Activated T-helper 1 cell treated with anti-CD3 and anti-CD28 coated beads, Interleukin-12 subunit alpha, Interleukin-12 subunit beta, Interleukin-2, Interleukin-4 antibody, amounts not matched to agents 30 ng/mL and 10 ng/mL and 1 ng/mL, durations not matched to agents 14 hours and 24 hours and 36 hours (primary cell): ENCODE measurements at places on chromosomes 1 and 21.

- no peak for DNase-seq
Observed at GRCh38 chr1:48610628-48611542, 138.9 kb upstream of the SPATA6 start.

DNA sequence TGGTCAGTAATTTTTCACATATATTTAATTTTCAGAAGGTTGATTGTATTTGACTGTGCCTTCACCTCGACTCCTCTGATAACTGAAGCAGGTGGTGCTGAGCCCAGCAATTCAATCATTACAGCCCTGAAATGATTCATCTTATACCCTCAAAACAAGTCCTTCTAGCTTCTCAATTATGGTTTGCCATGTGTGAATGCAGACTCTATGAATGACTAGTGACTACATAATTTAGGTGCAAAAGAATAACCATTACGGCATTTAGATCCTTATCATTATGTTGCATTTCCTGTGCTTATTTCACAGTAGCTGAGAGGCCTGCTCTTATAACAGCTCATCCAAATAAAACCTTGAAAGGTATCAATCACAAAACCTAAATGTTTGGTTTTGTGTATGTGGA is 54.0 kb upstream of the COL11A1 start:
- DNase-seq = no peak

- no peak for DNase-seq
Observed at GRCh38 chr1:62516600-62516999, 79.8 kb downstream of the USP1 start.

GRCh38 chr1:22318279-22318981 is 133.2 kb upstream of the ZBTB40 start:
- DNase-seq = no peak

GRCh38 chr1:77401384-77401783 is 119.6 kb downstream of the AK5 start:
- no peak for DNase-seq

- no peak for DNase-seq
Observed at GRCh38 chr1:52955129-52955970, 28.3 kb downstream of the SCP2 start.

DNA sequence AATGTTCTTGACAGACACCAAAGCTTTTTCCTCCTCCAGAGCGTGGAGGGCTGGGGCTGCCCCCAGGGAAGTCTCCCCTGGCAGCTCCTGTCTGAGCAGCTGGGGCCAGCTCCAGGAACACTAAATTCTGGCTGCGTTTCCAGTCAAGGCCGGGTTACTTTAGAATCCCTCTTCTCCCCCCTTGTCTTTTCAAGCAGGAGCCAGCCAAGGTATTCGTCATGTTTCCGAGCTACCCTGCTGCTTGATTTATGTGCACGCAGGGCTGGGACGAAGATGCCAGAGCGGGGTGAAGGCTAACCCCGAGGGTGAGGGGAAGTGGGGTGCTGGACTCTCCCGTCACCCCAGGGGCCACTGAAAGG is 68.1 kb upstream of the ANGPTL1 start:
- no peak for DNase-seq

GRCh38 chr1:158942490-158942889 is 11.1 kb downstream of the PYHIN1 start:
- DNase-seq = no peak

DNA sequence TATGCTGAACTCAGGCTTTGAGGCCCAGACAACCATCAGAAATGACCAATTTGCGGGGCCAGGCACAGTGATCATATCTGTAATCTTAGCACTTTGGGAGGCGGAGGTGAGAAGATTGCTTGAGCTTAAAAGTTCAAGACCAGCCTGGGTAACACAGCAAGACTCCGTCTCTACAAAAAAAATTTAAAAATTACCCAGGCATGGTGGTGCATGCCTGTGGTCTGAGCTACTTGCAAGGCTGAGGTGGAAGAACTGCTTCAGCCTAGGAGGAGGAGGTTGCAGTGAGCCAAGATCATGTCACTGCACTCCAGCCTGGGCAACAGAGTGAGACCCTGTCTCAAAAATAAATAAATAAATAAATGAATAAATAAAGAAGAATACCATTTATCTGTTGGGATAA is 156.5 kb downstream of the EIF4G3 start:
- DNase-seq = no peak

DNA sequence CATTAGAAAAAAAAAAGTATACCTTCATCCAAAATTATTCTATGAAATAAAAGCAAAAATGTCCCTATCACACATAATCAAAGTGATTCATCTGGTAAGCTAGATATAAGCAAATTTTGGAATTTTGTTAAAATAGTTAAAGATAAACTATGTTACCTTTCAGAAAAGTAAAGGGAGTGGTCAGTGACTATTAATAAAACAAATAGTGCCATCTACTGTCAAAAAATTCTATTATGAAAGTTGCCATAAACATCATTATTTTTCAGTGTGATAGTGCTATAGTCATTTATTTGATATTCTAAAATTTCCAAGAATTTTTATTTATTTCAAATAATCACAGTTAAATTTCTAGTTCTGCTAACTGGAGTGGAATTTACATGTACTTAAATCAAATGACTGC is 803.7 kb downstream of the KCNT2 start:
- no peak for DNase-seq

DNA sequence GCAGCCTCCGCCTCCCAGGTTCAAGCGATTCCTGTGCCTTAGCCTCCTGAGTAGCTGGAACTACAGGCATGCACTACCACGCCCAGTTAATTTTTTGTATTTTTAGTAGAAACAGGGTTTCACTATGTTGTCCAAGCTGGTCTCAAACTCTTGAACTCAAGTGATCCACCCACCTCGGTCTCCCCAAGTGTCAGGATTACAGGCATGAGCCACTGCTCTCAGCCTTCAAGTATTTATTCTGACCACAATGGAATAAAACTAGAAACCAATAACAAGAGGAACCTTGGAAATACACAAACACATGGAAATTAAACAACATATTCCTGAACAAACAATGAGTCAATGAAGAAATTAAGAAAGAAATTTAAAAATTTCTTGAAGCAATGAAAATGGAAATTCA is 32.7 kb upstream of the DR1 start:
- DNase-seq = no peak

- DNase-seq = no peak
Observed at GRCh38 chr21:18026359-18026758, 207.2 kb upstream of the C21orf91 start.

DNA sequence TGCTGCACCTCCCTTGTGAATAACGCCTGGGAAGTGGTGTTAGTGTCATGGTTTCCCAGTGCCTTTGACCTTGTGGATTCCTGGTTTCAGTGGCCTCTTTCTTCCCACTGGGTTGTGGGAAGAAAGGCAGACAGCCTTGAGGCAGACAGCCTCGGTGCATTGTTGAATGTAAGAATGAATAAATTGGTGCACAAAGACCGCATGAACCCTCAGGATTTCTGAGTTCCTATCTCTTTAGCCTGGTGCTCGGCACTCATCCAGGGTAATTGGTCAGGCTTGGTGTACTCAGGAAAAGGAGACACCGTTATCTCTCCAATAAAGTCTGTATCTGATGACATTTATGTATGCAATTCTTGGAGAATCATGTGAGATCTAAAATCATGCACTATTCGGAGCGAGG is 5.1 kb downstream of the ZNF362 start:
- DNase-seq = no peak
